ENCODE measurements at places on chromosomes 11 and 22.

DNA sequence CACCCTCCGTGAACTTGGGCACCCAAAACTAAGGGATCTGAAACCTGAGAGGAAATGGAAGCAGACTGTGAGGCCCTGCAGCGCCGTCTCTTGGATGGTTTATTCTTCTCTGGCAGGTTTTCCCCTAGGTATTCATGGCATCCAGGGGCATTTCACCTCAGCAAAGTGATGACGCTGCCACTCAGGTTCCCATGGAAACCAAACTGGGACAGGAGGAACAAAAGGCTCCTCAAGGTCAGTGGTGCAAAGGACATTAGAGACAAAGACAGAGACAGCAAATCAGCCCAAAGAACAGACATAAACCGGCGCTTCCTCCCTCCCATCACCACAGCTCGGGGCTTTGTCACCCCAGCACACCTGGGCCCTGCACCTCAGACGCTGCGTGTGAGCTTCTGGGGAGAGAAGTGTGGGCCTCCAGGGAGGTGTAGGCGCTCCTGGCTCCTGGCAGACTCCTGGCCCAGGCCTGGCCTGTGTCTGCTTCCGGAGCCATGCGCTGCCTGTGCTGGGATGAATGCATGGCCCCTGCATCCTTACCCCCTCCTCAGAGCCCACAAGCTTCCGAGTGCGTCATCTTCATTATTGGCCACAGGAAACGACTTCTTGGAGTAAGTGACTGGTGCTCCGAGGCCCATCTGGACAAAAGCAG is 5.9 kb downstream of the TP53AIP1 start:
- no peak for DNase-seq

GRCh38 chr11:128767591-128768001 is 73.7 kb downstream of the FLI1 start:
- no peak for DNase-seq

DNA sequence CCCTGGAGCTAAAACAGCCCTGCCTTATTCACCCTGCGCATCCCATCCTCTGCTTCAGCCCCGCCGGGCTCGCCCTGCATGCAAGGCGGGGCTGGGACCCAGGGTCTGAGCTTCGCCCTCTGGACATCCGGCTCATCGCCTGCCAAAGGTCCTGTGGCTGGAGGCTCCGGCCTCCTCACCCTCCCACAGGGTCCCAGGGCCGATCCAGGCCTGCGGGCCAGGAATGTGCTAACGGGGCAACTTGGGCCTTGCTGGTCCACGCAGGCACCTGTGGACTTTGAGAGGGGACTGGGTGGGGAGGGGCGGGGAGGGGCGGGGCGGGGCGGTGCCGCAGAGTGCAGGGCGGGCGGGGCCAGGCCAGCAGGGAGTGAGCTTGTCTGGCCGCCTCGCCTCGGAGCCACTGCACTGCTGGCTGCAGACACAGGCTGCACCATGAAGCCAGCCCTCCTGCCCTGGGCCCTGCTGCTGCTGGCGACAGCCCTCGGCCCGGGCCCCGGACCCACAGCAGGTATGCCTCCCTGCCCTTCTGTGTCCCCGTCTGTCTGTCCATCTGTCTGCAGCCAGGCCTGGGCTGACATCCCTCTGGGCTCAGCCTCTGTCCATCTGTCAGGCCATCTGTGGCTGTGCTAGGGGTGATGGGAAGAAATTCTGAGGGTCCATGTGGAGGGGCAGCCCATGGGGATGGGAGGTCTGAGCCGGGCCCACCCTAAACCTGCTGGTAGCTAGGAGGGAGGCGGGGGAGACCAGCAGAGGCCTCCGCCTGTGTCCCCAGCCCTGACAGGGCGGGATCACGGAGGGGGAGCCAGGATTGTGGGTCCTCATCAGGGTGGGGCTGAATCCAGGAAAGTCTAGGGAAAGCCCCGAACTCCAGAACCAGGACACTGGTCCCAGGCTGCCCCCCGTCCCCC is at the start of gene SUSD2:
TSS of gene SUSD2 (plus strand) at position 400 of the 908 bp plus-strand sequence. CDS start at position 433, 33 bp downstream.
- no peak for DNase-seq

DNA sequence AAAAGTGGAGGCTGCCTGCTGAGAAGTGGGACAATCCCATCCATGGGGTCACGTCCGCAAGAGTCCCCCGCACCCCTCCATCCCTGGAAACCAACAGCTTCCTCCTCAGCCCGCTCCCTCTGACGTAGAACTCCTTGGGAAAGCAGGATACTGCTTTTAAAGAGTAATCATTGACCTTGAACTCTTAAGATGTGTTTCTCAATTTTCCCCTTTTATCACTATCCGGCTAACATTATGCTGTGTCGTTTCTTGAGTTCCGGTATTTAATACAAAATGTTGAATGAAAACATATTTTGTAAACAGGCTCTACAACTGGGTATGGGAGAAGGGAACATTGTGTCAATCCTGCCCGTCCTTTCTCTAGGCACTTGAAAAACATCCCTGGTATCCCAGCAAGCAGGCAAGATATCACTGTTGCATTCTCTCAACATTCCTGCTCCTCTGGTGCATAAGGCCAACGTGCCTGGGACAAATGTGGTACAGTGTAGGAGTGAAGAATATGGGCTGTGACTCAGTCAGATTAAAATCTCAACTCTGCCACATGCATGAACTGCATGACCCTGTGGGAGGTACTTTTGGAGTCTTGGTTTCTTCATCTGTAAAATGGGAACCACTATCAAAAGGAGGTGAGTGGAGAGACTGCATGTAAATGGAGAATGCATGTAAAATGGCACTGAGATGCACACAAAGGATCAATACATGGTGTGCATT is 52.8 kb downstream of the WT1 start:
- DNase-seq = no peak

- DNase-seq = no peak
These were observed 96.1 kb downstream of the MAML2 start for GRCh38 chr11:96246718-96247552.

DNA sequence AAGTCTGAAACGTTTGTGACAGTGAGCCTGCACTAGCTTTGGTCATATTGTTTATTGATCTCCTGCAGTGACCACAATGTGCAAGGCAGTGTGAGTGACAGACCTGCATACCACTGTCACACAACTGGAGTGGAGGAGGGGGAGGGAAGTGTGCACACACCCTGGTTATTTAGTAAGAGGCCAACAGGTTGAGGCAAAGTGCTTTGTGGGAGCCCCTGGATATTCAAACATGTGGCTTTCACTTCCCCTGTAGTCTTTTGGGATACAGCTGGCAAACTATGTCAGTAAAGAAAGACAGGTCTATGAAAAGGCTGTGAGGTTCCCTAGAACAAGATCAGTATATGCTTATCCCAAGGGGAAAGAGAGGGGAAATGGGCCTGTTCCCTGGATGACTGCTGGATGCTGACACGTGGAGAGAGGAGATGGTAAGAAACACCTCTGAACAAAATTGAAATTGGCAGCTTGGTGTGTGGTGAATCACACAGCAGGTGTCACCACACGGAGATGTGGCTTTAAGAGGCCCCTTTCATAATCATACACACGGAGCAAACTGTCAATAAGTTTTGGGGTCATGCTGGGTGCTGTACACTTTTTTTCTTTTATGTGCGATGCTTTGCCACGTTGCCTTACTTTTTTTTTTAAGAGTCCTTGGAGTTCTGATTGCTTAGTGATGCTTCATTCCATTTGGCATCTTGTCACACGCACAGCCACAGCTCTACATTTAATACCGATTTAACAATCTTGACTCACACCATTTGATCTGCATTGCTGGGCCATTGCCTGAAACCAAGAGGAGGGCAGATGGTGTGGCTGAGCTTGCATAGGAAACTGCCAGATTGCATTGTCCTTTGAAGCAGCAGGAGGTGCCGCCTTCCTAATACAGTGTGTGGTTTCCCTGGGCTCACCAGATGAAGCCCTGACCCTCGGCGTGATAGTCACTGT is 11.3 kb downstream of the OSBP2 start:
- DNase-seq = no peak

DNA sequence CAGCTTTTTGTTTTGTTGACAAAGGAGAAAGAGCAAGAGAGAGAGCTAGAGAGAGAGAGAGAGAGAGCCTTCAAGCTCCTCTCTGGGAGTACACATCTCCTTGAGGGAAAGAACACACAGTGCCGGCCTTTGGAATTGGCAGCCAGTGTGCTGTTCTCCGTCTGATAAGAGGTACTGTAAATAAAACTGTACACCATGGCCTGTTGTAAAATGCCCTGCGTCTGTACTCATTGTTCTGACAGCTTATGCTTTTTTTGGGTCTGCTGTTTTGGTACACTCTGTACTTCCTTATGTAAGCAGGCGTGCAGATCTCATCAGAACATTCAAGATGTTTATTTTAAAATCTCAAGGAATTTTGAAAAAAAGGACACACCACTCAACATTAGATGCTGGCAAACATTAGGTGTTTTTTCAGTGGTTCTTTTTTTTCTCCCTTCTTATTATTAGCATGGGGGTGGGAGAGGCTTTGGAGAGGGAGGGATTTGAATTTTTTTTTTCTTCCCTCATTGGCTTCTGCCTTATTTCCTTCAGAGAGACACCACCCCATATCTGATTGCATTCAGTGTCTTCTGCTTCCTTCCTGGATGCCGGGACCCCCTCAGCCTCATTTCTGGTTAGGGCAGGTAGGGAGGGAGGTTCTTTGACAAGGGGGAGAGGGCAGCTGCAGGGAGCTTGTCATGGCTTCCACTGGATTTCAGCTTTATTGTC is 116.8 kb upstream of the NNMT start:
- DNase-seq = no peak

GRCh38 chr11:35751664-35752061 is 89.1 kb downstream of the TRIM44 start:
- no peak for DNase-seq

- DNase-seq = no peak
These were observed 11.8 kb upstream of the WDR74 start for GRCh38 chr11:62850911-62851806.

DNA sequence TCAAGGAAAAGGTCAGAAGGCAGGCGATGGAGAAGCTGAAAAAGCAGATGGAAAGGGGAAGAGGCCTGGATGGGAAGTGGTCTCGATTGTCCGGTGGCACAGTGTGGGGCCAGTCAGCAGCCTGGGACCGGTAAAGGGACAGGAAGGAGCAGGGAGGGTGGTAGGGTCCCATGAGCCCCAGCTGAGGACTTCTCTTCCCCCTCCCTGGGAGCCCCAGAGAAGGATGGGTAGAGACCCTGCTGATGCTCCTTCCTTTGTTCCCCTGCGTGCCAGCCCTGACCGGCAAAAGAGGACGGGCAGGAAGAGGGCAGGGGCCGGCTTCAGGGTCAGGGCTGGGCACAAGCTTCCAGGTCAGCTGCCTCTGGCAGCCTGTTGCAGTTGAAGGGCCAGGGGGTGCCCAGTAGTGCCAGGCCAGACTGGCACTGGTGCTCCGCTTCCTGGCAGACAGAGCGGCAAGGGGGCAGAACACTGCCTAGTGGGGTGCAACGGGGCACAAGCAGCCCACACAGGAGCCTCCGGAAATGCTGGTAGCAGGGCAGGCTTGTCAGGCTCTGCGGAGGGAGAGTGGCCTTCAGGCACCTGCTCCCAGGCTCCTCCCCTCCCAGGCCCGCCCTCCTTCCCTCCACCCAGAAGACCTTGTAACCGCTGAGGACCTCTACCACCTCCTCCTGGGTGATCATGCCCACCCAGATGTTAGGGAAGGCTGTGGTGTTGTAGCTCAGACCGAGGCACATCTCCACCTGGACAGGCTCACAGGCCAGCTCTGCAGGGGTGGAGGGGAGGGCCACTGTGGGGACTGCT is 739 bp upstream of the C1QTNF5 start:
- DNase-seq = no peak

GRCh38 chr11:6319001-6319703 is 1.1 kb downstream of the CAVIN3 start:
- no peak for DNase-seq

GRCh38 chr11:92907671-92908070 is 61.8 kb upstream of the MTNR1B start:
- no peak for DNase-seq

DNA sequence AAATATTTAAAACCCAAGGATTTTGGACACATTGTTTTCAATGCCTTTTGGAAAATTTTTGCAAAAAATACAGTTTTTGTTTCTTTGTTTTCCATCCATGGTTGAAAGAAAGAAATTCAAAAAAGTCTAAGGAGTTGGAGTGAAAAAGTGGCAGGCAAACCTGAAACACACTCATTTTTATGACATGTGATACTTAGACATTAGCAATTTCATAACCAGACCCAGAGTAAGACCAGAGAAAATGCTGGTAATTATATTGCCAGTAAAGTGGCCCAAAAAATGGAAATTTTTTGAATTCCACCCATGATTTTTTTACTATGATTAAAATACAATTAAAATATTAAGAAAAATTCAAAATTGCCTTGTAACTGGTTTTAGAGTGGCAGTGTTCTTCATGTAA is 128.2 kb downstream of the SLC17A6 start:
- DNase-seq = no peak

GRCh38 chr22:42553475-42554361 is at the start of gene SERHL2:
Gene SERHL2 (plus strand): TSS chr22:42553956. CDS start chr22:42554021, 65 bp downstream.
- DNase-seq = peak; percentile 53
